ENCODE measurements at places on chromosomes 13 and 19. TPM values are rescaled to one million over a fixed set of nuclear protein-coding genes. Genes with fewer than 3 reads are reported as not detected.

The PRODH2 gene
- total RNA-seq = 0.27 TPM

The AP1M2 gene
- total RNA-seq = 3.5 TPM

The CD22 gene
- total RNA-seq = 0.66 TPM

The LGALS14 gene
- not detected for total RNA-seq

The CEACAM21 gene
- total RNA-seq = 2.1 TPM

The BST2 gene
- 4.5 TPM for total RNA-seq

The ZNF177 gene
- 10.3 TPM for total RNA-seq

The HRC gene
- total RNA-seq = 18.6 TPM

The PABPC3 gene
- total RNA-seq = 0.16 TPM

The PRKCSH gene
- total RNA-seq = 110 TPM

The YIF1B gene
- total RNA-seq = 24.0 TPM

The GPR180 gene
- 37.6 TPM for total RNA-seq

The MKNK2 gene
- total RNA-seq = 62.2 TPM

The LIM2 gene
- 168 TPM for total RNA-seq

The CCNA1 gene
- 3.7 TPM for total RNA-seq

The KISS1R gene
- not detected for total RNA-seq

The BRCA2 gene
- 4.6 TPM for total RNA-seq

The ERICH4 gene
- not detected for total RNA-seq

The USHBP1 gene
- total RNA-seq = 5.5 TPM

The SNAPC2 gene
- total RNA-seq = 7.1 TPM

The GCDH gene
- 59.3 TPM for total RNA-seq

The ERICH6B gene
- total RNA-seq = not detected

The CBLC gene
- 1.1 TPM for total RNA-seq

The CYP4F2 gene
- total RNA-seq = not detected

The C2CD4C gene
- total RNA-seq = 3.8 TPM
